ENCODE measurements at places on chromosomes 2 and 18. TPM values are rescaled to one million over a fixed set of nuclear protein-coding genes. Genes with fewer than 3 reads are reported as not detected.

Gene ANKZF1
- 51.6 TPM for total RNA-seq

Gene PHLPP1
- 20.7 TPM for total RNA-seq

Gene TET3
- total RNA-seq: 16.8 TPM

Gene MC5R
- total RNA-seq: 0.47 TPM

Gene SERPINB11
- total RNA-seq: not detected

Gene CPO
- total RNA-seq: not detected

Gene C2orf15
- 8.7 TPM for total RNA-seq

Gene SERPINB4
- total RNA-seq: not detected

Gene MC4R
- total RNA-seq: not detected

Gene ACOXL
- 0.99 TPM for total RNA-seq

Gene POTEJ
- 0.12 TPM for total RNA-seq

Gene ZBTB14
- 12.6 TPM for total RNA-seq

Gene PHOSPHO2
- 10.0 TPM for total RNA-seq

Gene EFHD1
- 30.4 TPM for total RNA-seq

Gene LHCGR
- 1.3 TPM for total RNA-seq

Gene TFCP2L1
- 68.4 TPM for total RNA-seq

Gene CCDC141
- total RNA-seq: 8.2 TPM

Gene HOXD13
- 0.06 TPM for total RNA-seq

Gene TANK
- total RNA-seq: 53.4 TPM

Gene ZNF892
- 10.2 TPM for total RNA-seq

Gene ALLC
- total RNA-seq: not detected

Gene KIAA1328
- total RNA-seq: 20.8 TPM

Gene ACADL
- 16.1 TPM for total RNA-seq

Gene MEP1B
- not detected for total RNA-seq

Gene R3HDM1
- 18.9 TPM for total RNA-seq

Gene CNTNAP5
- total RNA-seq: 0.58 TPM

Gene SESTD1
- total RNA-seq: 48.3 TPM

Gene PJVK
- 5.1 TPM for total RNA-seq

Gene ATP8B1
- 29.1 TPM for total RNA-seq

Gene SCN9A
- total RNA-seq: 5.0 TPM

Gene KLF7
- total RNA-seq: 28.4 TPM

Gene B4GALT6
- 5.7 TPM for total RNA-seq

Gene AQP12A
- total RNA-seq: not detected

Measured in metanephros (tissue), 2 donors.